ENCODE measurements at places on chromosomes 7 and 10. TPM values are rescaled to one million over a fixed set of nuclear protein-coding genes. Genes with fewer than 3 reads are reported as not detected.

DNA sequence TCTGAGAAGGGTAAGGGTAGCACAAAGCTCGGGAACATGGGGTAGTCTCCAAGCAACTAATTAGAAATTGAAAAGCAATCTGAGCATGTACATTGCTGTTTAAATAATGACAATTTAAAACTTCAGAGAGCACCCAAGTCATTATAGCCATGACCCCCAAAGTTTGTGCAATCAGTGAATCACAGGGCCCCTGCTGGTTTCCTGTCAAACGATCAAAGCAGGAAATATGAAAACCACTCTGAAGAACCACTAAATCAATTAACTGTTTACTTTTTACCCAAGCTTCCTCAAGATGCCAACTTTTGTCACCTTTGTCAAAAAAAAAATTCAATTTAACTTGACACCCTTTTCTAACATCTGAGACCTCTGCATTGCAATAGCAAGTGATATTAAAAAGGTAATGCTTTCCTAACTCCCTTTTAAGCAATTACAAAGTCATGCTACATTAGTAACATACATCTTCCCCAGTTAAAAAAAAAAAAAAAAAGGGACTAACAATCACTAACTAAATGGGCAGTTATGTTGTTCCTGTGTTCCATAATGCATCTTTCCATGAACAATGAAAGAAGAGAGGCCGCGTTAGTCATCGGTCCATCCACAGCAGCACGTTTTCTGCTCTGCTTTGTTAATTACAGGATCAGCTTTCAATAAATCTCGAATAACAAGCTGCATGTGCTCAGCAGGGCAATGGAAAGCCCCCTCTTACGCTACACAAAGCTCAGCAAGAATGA is 80.6 kb downstream of the ETV1 start:
- DNase-seq: peak; percentile 8
- H3K27ac ChIP-seq: no peak overlapping the region

GRCh38 chr10:27794157-27794556 is 48.5 kb upstream of the MKX start:
- peaks cover 17% of the 10 kb centered on the region for H3K27me3 ChIP-seq
- no peak overlapping the region for H3K27ac ChIP-seq
- H3K4me1 ChIP-seq: no peaks in the 10 kb centered on the region
- no peaks in the 10 kb centered on the region for H3K36me3 ChIP-seq
- no peak overlapping the region for H3K4me3 ChIP-seq

DNA sequence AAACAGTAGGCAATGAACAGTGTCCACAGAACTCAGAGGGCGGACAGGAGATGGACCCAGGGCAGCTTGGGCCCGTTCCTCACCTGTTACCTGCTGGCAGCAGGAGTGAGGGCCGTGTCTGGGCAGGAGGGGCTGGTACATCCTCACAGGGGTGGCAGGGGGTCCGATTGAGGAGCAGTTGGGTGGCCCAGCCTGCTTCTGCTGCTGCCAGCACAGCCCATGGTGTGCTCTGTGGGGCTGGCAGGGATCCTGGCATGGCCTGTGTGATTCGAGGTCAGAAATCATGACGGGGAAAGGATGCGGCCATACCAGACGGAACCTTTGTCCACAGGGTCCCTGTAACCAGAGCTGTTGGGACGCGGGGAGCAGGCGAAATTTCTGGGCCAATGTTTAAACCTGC is 49.6 kb downstream of the INPP5A start:
- H3K36me3 ChIP-seq: peaks cover 7% of the 10 kb centered on the region
- H3K27ac ChIP-seq: no peak overlapping the region
- H3K27me3 ChIP-seq: no peaks in the 10 kb centered on the region
- DNase-seq: no peak

- DNase-seq: no peak
- no peaks in the 10 kb centered on the region for H3K36me3 ChIP-seq
- peaks cover 5% of the 10 kb centered on the region for H3K27me3 ChIP-seq
- no peak overlapping the region for H3K27ac ChIP-seq
- H3K4me3 ChIP-seq: no peak overlapping the region
- H3K4me1 ChIP-seq: no peaks in the 10 kb centered on the region
Observed at GRCh38 chr7:38694326-38694725, 63.2 kb upstream of the AMPH start.

- no peaks in the 10 kb centered on the region for H3K36me3 ChIP-seq
- no peaks in the 10 kb centered on the region for H3K4me1 ChIP-seq
- no peaks in the 10 kb centered on the region for H3K27me3 ChIP-seq
Observed at GRCh38 chr7:95205665-95206225, 118.6 kb downstream of the PON1 start.

DNA sequence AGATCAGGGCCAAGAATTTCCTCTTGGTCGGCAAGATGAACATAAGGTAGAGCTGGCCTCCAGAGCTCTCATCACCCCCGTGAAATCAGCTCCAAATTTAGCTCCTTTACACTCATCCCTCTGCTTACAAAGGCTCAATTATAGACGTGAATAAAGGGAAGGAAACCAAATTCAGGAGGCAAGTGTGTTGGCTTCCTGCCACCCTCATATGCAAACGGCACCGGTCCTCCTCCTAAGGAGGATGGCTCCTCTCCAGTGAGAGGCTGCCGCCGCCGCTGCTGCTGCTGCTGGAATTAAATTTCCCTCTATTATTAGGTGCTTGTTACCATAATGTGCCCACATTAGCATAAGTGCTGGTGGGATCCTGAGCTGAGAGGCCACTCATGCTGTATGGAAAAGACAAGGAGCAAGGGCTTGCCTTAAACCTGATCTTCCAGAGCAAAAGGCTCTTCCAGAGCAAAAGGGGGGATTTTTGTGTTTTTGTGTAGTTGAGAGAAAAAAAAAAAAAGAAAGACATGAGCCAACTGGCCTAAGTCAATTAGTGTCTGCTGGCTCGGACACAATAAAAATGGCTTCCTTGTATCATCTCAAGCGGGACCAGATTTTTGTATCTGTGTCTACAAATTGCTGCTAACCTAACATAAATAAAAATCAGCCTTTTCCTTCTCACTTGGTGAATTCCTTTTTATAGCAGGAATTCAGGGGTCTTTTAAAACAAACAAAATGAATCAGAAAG is 68.4 kb downstream of the CDHR3 start:
- peaks cover 15% of the 10 kb centered on the region for H3K4me1 ChIP-seq
- no peak for DNase-seq
- H3K27me3 ChIP-seq: peaks cover 14% of the 10 kb centered on the region
- peaks cover 4% of the 10 kb centered on the region for H3K36me3 ChIP-seq
- no peak overlapping the region for H3K4me3 ChIP-seq

DNA sequence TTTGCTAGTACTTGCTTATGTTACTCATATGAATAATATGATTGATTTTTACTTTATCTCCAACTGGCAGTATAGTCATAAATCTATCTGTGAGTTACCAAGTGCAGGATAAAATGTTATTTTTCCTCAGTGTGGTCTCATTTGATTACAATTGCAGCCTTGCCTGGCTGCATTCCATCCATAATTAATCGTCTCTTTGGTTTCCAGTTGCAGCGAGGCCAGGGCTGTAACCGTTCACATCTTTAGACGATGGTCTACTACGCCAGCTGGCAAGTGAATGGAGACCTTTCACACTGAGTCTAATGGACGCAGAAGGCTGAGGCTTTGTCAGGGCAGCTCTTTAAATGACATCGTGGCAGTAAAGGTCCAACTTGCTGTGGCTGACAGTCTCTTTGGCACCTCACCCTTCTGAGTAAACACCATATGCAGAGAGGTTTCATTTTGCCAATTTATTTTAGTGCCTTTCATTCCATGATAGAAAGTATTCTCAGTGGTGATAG is 84.0 kb downstream of the ARL4A start:
- H3K27me3 ChIP-seq: no peaks in the 10 kb centered on the region
- H3K36me3 ChIP-seq: no peaks in the 10 kb centered on the region
- DNase-seq: no peak
- H3K4me3 ChIP-seq: no peak overlapping the region
- no peak overlapping the region for H3K27ac ChIP-seq

DNA sequence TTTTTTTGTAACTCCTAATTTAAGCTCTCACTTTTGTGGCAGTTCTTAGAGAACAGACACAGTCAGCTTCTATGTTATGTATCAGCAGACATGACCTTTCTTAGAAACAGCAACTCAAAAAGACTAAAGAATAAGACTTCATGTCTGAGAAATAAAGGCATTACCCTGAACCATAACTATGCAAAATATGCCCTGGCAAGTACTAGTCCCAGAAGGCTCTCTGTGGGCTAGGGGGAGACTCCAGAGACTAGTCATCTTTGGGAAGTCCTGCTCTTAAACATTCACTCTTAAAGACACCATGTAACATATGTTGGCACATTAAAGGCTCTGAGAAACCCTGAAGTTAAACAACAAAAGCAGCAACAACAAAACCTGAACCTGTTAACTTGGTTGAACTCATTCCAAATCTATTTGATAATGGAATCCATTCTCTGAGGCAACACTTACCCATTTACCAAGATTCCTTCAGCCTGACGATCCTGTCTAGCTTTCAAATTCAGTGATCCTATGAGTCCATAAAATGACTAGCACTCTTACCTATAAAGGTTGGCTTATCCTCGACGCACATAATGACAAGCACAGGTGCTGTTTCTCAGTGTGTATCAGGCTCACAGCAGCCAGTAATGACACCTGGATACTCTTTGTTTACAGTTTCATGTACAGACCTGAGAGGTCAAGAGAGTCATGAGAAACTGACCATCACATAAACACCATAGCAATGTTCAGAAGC is 62.3 kb downstream of the OSBPL3 start:
- H3K36me3 ChIP-seq: peaks cover 53% of the 10 kb centered on the region
- peaks cover 91% of the 10 kb centered on the region for H3K4me1 ChIP-seq

DNA sequence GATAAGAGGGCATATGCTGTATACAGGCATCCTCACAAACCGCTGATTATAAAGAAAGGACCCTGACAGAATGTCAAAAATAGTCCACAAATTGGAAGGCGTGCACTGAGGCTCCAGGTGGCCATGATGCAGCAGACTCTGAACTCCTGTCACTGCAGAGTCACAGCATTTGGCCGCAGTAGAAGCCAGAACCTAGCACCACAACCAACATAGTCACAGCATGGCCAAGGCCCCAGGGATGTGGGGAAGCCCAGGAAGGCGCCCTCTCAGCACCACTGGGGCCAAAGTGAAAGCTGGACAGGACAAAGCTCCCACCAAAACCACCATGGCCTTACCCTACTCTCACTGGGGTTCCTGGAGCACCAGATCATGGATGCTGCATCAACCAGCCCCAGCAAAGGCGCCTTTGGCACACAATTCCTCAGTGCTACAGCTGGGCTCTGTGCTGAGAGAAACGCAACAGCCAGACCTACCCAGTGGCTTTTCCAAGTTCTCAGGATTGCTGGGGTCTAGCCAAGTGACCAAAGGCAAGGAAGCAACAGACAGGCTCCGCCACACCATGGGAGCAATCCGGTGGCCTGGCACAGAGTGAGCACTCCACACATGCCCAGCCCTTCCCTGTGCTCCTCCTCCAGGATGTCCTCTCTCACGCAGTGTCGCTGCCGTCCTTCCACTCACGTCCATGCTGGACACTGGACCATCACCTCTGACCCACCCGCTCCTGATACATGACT is 60.2 kb downstream of the STK17A start:
- no peak overlapping the region for H3K4me3 ChIP-seq
- peaks cover 84% of the 10 kb centered on the region for H3K4me1 ChIP-seq
- peak overlapping the region; percentile 15 for H3K27ac ChIP-seq
- peaks cover 88% of the 10 kb centered on the region for H3K36me3 ChIP-seq
- no peak for DNase-seq

GRCh38 chr10:112307358-112308124 is 24.3 kb downstream of the TECTB start:
- peak; percentile 24 for DNase-seq
- no peaks in the 10 kb centered on the region for H3K4me1 ChIP-seq
- H3K27me3 ChIP-seq: peaks cover 19% of the 10 kb centered on the region
- H3K4me3 ChIP-seq: no peak overlapping the region

GRCh38 chr7:30852308-30852684 is 59.4 kb upstream of the AQP1 start:
- DNase-seq: no peak
- no peaks in the 10 kb centered on the region for H3K36me3 ChIP-seq
- no peaks in the 10 kb centered on the region for H3K4me1 ChIP-seq
- H3K27ac ChIP-seq: no peak overlapping the region

DNA sequence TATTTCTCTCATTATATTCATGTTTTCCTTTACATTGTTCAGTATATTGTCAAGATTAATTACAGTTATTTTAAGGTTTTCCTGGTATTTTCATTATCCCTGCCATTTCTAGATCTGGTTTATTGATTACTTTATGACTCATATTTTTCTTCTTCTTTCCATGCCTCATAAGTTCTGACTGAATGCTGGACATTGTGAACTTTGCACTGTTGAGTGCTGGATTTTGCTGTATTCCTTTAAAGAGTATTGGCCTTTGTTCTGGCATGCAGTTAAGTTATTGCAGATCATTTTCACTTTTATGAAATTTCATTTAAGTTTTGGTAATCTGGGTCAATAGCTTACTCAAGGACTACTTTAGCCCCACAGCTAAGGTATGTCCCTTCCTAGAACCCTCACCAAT is 73.1 kb downstream of the KLF6 start:
- no peak overlapping the region for H3K27ac ChIP-seq
- H3K4me1 ChIP-seq: no peaks in the 10 kb centered on the region
- no peak for DNase-seq
- H3K27me3 ChIP-seq: peaks cover 4% of the 10 kb centered on the region

DNA sequence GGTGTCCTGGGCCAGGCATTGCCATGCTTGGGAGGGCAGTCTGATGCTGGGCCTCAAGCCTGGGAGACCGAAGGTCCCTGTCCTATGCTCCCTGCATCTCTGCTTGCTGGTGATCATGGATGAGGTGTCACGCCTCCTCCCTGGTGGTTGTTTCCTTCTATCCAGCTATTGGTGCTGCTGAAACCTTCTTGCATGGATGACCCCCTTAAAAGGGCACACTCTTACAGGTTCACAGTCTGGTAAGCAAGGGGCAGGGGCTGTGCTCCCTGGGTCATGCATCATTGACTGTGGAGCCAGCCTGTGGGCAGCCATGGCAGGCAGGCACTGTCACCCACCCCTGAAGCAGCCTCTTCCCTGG is 36.8 kb upstream of the SLC29A3 start:
- no peak overlapping the region for H3K27ac ChIP-seq
- H3K36me3 ChIP-seq: no peaks in the 10 kb centered on the region
- no peaks in the 10 kb centered on the region for H3K4me1 ChIP-seq

GRCh38 chr10:83432261-83433045 is 706.9 kb upstream of the GHITM start:
- H3K4me3 ChIP-seq: no peak overlapping the region
- no peaks in the 10 kb centered on the region for H3K27me3 ChIP-seq
- no peaks in the 10 kb centered on the region for H3K4me1 ChIP-seq
- no peak overlapping the region for H3K27ac ChIP-seq

DNA sequence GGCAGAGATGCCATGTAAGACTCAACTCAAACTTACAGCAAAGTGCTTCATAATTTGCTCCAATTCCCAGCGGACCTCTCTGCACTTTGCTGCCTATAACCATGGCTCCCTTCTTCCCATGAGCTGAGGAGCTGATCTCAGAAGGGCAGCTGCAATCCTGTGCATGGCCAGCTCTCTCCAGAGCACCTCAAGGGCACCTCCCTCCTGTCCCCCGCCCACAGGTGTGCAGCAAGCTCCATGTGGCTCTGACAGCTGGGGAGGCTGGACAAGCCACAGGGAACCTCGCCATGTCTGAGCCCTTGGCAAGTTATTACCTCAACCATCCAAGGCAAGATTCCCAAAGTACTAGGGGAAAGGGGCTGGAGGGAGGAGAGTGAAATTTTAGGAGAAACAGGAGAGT is 61.1 kb upstream of the DDC start:
- H3K27ac ChIP-seq: no peak overlapping the region
- no peaks in the 10 kb centered on the region for H3K36me3 ChIP-seq
- peaks cover 3% of the 10 kb centered on the region for H3K27me3 ChIP-seq

The JAZF1 gene
- 5.2 TPM for total RNA-seq

Measured in activated CD4-positive, alpha-beta T cell treated with anti-CD3 and anti-CD28 coated beads, Interleukin-2, amount 10 ng/mL, durations not matched to agents 7 days and 5 days (primary cell).